ENCODE measurements at places on chromosomes 6 and 20.

- no peak for DNase-seq
Measured at GRCh38 chr6:56866917-56867522, 87.9 kb upstream of the BEND6 start.

DNA sequence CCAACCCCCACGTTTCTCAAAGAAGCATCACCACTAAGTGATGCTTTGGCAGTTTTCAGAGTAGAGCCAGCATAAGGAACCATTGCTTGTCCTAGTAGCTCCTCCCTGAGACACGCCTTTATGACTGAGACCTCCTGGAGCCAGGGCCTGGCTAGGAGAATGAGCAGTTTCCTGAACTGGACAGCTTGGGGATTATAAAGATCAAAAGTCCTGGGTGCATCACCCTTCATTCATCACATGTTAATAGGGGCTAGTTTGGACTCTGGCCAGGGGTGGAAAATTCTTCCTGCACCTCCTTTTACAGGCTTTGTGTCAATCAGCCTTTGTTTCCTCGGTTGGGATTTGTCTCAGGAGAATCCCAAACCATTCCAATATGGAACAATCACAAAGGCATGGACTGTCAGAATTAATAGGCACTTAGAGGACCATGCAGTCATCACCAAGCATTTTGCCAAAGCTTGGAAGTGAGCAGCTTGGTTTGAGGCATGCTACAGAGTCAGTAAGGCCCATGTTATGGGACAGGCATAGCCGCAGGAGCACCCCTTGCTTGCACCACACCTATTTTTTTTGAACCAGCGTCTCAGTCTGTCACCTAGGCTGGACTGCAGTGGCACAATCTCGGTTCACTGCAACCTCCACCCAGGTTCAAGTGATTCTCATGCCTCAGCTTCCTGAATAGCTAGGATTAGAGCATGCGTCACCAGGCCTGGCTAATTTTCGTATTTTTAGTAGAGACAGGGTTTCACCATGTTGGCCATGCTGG lies 64.9 kb upstream of the TGM3 start:
- DNase-seq, result no peak

DNA sequence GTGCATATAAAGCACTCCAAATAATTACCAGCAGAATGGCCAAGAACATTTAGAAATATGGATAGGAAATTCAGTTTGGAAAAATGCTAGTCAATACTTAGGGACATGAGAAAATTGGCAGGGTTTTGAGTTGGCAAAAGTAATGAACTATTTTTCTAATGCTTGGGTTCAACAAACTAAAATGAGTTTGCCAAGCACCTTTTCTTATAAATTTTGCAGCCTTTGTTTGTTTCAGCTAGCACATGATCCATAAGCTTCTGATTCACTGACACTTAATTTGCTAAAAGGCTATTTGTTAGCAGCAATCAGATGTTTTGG lies 324.8 kb downstream of the QKI start:
- DNase-seq, result no peak

DNA sequence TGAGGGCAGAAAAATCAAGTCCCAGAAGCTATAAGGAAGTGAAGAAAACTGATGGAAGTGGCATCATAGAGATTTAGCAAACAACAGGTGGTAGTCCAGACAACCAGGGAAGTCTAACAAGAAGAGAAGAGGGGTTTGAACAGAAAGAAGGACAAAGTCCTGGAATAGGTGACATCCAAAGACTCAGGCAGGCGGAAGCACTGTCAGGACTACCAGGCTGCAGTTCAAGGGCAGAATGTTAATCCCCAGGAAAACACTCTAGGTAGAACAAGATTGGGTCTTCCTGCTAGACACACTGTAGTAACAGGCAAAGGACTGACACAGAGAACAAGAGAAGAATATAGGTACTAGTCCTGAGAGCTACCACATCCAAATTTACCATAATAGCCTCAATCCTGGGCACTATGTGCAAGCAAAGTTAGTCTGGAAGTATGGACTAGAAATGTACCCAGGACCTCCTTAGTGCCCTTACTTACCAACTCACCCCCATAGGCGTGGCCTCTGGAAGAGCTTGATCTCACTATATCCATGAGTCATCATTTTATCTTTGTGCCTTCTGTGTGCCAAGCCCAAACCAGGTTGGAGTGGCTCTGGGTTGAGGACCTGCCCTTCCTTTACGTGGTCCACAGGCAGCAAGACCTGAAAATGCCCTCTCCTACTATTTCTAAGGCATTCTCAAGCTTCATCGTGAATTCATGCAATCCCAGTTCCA lies 2.2 kb upstream of the EPB41L2 start:
- DNase-seq, result no peak

DNA sequence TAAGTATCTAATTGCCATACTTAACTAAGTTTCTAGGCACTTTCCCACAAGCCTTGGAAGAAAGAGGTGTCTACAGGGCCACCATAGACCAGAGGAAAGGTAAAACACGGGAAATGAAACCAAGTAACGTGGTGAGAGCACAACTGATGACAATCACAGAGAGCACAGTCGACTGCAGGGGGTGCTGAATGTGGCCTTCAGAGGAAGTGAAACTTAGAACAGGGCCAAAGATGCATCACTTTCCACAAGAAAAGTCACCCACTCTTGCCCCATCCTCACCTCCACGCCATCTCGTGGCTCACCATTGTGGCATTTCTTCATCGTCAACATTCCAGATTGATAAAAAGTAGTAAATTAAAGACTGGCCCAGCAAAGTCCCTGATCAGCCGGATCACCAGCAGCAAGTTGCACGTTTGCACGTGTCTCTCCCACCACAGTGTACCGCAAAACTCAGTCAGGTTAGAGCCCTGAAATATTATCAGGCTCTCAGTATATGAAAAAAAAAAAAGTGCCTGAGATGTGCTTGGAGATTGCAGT lies 31.4 kb downstream of the HIVEP2 start:
- DNase-seq, result no peak

GRCh38 chr20:33441142-33441955 lies 2.2 kb downstream of the SNTA1 start:
- no peak for DNase-seq

GRCh38 chr6:47308198-47308517 lies 1.5 kb downstream of the TNFRSF21 start:
- no peak for DNase-seq

DNA sequence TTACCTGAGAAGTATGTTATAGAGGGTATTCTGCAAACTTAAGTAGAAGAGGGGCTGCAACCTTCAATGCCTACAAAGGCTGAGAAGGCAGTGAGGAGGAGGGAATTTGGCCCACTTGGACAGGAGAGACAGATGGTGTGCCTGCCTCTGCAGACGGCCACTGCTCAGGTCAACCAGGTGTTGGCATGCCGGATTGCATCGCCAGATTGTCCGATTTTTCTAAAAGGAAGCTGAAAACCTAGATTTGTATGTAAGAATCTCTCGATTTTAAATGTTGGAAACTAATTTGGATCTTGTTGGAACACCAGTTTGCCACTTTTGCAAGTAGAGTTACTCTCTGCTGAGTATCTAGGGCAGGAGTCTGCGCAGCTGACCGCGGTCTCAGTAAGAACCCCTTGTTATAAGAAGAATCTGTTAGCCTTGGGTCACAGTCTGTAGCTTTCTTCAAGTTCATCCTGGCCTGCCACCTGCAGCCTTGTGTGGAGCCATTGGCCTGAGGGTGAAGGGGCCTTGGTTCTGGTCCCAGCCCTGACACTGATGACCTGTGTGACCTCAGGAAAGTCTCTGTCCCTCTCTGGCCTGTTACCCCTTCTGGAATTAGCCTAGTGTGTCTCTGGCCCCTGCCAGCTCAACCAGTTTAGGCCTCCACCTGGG lies 54.4 kb downstream of the TGM2 start:
- no peak for DNase-seq

GRCh38 chr6:14743144-14743473 lies 502.8 kb upstream of the JARID2 start:
- DNase-seq, result no peak

DNA sequence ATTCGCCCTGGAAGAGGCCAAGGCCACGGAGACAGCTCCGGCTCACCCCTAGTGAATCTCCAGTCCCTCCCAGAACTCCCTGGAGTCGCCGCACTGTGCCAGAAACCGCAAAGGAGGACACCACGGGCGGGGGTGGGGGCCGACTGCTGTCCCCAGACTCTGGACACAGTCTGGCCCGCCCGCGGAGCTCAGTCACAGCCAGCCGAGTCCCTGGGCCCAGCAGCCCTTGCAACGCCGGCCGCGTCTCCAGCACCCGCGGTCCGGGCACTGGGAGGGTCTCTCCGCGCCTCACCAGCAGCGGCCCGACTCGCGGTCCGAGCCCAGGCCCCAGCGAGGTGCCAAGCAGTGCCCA lies 518 bp downstream of the PEX6 start:
- DNase-seq, result no peak

DNA sequence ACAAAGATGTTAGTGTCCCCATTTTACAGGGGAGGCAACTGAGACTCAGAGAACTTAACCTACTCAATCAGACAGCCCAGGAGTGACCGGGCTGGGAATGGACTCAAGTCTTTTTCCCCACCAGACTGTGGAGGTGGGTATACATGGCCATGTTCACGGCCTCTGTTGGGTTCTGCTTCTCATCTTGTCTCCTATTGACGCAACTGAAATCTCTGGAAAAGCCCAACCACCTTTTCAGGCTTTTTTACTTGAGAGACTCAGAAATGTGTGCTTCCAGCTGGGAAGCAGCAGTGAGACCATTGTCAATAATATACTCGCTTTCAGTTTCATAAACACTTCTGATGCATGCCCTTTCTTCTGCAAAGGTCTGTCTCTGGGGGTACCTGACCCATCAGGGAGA lies 70.7 kb downstream of the SOBP start:
- DNase-seq, result no peak

- DNase-seq, result no peak
Measured at GRCh38 chr6:156849806-156850205, 72.6 kb downstream of the ARID1B start.

DNA sequence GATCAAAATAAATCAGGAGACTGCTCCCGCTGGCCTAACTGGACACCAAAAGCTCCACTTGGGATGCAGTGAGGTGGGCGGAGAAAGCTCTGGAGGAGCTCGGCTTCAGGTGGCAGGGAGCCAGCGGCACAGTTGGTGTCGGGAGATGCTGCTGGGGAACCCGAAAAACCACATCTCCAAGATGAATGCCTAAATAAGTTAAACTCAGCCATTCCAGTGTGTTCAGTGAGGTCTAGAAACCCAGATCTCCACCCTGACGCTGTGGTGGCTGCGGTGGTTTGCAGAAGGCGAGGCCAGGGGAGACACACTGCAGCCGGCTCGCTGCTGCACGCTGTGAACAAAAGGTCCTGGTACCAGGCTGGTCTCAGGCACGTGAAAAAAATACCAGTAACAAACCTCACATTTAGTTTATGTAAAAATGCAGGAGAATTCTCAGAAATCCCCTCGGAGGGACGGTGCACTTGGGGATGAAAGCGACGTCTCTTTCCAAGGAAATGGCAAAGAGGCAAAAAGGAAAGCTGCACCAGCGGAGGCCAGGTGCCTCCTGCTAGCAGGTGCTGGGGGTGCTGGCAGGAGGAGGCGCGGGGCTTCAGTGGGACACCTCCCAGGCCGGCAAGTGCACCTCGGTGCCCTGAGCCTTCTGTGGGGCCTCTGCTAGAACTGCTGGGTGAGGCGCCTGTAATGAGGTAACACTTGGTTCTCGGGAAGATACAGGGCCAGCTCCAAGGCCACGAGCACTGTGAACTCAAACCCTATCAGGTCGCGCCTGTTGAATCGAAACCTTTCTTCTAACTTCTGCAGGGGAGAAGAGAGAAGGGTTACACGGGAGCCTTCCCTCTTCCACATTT lies 3.6 kb downstream of the RPS21 start:
- DNase-seq, result no peak

DNA sequence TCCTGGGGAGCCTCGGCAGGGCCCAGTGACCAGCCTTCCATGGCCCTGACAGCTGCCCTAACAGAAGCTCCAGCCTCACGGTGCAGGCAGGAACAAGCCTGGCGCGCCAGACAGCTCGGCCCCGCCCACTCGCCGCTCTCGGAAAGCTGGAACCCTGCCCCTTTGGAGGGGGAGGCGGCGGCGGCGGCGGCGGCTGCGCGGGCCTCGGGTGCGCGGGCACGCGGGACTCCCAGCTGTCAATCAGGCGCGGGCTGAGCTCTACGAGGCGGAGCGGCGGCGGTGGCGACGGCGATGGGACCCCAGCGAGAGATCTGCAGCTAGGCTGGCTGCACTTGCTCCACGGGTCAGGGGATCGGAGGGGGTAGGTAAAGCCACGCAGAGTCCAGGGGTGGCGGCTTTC lies at the start of gene NRSN1:
Gene NRSN1, plus strand, starts transcription at position 236 of the 400 bp plus-strand sequence. CDS start 8,113 bp downstream, outside the sequence.
- DNase-seq, result peak; percentile 34

DNA sequence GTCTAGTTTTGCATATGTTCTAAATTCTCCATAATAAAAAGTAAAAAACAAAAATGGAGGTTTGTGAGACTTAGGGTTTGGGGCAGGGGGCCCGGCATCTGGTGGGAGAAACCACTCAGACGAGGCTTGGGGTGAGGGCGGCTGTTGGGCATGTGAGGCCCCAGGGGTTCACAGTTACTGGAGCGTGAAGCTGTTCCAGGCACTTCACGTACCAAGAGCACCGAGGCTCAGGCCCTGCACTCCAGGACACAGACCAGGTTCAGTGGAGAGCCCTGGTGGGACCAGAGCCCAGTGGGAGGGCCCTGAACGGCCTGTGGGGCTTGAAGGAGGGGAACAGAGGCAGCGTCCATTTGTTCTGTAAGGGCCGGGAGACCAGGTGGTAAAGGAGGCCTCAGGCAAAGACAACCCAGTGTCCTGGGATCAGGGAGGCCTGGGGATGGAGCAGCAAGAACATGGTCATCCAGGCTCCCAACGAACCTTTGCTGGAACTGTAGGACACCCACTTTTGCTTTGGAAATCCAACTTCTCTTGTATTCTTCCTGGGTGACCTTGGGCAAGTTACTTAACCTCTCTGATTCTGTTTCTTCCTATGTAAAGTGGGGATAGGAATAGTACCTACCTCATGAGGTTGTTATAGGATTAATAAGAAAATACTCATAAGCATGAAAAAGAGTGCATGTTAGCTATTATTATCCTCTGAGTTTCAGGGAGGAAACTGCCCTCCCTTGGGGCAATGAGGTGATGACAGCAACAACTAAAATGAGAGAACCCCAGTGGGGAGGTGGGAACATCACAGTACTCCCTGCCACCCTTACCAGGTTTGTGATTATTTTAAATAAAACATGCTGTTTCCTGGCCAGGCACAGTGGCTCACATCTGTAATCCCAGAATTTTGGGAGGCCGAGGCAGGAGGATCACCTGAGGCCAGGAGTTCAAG lies 1.1 kb upstream of the FGD2 start:
- no peak for DNase-seq

- peak; percentile 88 for DNase-seq
Measured at GRCh38 chr6:3355358-3356055, 96.8 kb downstream of the PSMG4 start.

DNA sequence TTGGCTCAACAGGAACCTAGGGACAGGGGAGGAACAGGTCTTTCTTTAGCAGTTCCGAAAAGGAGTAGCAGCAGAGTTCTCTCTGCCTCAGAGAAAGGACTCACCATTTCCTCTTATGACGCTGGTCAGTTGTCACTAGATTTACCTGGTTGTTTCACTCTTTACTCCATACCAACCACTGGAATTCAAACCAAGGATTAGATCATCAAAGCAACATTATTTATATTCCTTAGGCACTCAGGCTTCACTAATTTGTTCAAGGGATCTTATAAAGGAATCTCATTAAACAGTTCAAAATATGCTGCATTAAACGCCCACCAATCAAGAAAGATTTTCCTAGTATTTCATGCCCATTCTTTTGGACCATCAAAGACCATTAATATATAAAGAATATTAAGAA lies 1129.5 kb upstream of the MAP3K7 start:
- no peak for DNase-seq
